ENCODE measurements at places on chromosomes 16 and 17.

DNA sequence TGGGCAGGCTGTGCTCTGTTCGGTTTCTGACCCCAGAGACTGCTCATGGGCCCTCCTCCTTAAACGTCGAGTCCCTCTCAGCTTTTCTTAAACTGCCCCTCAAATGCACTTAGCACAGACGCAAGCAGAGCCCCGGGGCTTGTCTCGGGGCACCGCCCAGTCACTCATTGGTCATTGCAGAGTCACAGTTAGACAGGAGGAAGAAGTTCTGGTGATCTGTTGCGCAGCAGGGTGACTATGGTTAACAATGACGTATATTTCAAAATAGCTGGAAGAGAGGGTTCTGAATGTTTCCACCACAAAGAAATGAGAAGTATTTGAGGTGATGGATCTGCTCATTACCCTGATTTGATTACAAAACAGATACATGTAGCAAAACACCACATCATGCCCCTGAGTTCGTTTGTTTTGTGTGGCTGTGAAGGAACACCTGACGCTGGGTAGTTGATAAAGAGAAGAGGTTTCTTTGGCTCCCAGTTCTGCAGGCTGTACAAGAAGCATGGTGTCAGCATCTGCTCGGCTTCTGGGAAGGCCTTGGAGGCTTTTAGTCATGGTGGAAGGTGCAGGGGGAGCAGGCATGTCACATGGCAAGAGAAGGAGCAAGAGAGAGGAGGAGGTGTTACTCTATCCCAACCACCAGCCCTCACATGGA lies 387.4 kb downstream of the CPPED1 start:
- no peak for DNase-seq

DNA sequence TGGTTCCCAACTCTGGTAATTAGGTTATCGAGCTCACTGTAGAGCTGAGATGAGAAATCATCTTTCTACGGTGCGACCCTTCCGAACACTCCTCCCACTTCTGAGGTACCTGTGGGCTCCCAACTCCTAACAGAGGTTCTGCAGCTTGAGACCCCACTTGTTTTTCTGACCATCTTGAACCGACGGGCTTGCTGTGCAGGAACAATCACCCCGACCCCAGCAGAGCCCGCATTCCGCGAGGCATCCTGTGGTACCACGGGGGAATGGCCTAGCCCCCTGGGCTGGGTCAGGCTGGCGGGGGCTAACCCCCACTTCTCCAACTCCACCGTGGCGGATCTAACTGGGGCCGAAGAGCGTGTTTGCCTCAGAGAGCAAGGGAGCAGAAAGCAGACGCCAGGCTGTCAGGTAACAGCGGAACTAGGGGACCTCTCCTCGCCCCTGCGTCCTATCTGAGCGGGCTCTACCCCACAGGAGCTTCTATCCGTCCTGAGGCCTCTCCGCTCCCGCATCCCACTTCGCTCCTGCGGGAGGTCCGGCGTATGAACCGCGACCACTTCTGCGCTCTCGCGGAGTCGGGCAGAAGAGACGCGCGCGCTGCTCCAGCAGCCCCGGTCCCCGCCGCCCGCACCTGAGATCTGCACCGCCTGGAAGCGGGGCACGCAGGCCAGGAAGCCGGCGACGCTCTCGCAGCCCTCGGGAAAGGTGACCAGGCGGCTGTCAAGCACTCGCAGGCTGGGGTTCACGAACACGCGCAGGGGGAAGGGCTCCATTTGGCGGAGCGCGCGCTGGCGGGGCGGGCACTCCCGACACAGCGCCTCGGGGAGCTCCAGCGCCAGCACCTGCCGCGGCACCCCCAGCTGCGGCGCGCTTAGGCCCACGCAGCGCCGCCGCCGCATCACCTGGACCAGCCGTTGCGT lies 761 bp downstream of the PDF start:
- DNase-seq: no peak

DNA sequence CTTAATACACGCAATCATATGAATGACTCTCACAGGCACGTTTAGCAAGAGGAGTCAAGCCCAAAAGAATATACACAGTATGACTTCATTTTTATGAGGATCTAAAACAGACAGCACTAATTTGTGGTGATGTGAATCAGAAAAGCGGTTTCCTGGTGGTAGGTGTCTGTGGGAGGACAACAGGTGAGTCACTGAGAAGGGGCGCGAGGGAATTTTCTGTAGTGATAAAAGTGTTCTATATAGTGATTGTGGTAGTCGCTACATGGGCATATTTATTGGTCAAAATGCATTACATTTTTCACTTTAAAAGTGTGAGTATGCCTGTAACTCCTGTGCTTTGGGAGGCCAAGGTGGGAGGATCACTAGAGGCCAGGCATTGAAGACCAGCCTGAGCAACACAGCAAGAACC lies 7.6 kb upstream of the TNRC6A start:
- no peak for DNase-seq

GRCh38 chr16:82864332-82865040 lies 237.7 kb downstream of the CDH13 start:
- DNase-seq: no peak

- no peak for DNase-seq
Observed at GRCh38 chr17:63573634-63574033, 23.4 kb downstream of the DCAF7 start.

- no peak for DNase-seq
Observed at GRCh38 chr16:88570691-88571092, 489 bp downstream of the ZC3H18 start.

- no peak for DNase-seq
Observed at GRCh38 chr16:68779891-68780290, 42.8 kb downstream of the CDH1 start.

GRCh38 chr16:47886631-47887415 lies 269.0 kb downstream of the ABCC12 start:
- no peak for DNase-seq

DNA sequence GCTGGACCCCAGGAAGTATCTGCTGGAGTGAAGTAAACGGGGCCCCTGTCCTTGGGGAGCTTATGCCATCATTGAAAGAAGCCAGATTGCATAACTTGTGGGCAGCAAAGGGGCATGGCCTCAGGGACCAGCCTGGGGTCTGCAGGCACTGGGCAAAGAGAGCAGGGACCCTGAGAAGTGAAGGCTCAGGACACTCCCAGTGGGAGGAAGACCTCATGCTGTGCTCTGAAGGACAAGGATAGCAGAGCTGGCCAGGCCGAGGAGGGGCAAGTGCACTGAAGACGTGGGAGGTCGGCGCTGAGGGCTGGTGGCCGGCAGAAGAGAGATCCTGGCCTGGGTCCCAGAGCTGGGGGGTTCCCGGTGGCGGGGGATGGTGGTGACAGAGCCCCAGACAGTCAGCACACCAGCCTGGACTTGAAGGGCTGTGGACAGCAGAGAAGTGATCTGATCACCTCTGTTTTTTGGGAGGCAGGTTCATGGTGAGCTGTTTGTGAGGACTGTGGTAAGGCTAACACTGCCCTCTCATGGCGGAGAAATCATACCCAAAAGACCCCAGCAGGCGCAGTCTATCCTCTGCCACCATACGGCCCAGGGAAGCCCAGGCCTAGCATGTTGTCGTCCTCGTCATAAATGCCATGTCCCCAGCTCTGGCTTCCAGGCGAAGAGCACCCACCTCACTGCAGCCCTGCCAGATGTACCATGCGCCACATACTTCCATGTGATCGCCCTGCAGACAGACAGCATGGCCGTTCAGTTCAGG lies 7.1 kb upstream of the CNP start:
- no peak for DNase-seq

DNA sequence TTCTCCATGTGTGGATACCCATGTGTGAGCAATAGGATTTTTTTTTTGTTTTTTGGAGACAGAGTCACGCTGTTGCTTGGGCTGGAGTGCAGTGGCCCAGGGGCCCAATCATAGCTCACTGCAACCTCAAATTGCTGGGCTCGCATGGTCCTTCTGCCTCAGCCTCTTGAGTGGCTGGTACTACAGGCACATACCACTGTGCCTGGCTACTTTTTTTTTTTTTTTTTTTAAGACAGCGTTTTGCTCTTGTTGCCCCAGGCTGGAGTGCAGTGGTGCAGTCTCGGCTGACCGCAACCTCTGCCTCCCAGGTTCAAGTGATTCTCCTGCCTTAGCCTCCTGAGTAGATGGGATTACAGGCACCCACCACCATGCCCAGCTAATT lies 16.7 kb downstream of the MGRN1 start:
- DNase-seq: no peak

DNA sequence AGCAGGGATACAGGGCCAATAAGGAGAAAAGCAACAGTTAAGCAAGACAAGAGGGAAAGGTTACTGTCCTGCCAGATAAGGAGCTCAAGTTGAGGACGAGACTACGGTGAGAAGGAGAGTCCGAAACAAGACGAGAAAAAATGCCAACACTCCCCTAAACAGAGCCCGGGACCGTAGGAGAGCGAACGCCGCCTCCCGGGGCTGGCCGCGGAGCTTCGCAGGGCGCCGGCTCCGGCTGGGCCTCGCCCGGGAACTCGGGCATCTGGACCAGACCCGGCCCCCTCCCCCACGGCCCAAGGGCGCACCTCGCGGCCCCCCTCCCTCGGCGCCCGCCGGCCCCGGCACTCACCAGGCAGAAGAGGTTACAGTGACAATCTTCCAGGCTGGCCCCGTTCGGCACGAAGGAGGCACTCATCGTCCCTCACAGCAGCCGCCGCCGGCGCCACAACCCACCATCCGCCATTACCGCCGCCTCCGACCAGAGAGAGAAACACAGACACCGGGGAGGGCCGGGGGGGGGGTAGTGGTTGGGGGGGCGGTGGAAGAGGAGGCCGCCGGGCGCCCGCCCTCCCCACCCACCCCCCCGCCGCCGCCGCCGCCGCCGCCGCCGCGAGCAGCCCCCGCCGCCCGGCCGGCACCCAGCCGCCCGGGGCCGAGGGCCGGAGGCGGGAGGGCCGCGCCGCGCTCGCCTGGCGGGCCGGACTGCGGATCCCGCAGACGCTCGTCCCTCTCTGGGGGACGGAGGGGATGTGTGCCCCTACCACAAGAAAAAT lies at the start of gene MED13:
Gene MED13, minus strand, starts transcription at position 488 of the 773 bp plus-strand sequence. Its CDS starts 73 bp downstream, at position 415.
- peak; percentile 41 for DNase-seq

GRCh38 chr16:50821586-50821985 lies 79.7 kb downstream of the CYLD start:
- DNase-seq: no peak

DNA sequence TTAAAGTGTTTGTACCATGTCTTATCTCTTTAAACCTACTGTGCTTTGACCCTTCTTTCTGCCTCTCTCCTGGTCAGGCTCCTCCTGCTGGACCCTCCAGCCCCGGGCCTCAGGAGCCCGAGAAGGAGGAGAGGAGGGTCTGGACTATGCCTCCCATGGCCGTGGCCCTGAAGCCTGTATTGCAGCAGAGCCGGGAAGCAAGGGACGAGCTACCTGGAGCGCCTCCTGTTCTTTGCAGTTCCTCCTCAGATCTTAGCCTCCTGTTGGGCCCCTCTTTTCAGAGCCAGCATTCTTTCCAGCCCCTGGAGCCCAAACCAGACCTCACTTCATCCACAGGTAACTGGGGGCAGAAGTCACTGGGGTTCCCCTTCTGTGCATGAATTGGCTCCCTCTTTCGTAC lies 13.6 kb downstream of the CNTROB start:
- no peak for DNase-seq

DNA sequence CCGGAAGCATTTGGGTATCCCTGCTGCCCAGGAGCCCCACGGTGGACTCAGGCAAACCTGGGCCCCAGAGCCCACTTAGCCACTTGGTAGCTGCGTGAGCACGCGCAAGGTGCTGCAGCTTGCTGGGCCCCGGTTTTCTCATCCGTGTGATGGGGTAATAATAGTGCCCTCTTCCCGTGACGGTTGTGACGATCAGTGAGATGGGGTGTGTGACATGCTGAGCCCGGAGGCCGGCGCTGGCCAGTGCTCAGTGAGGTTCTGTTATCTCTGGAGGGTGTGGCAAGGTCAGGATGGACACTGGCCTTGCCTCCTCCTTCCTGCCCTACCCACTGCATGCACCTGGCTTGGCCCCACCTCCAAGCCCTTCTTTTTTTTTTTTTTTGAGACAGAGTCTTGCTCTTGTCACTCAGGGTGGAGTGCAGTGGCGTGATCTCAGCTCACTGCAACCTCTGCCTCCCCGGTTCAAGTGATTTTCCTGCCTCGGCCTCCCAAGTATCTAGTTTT lies 82.6 kb downstream of the RAP1GAP2 start:
- no peak for DNase-seq

- DNase-seq: no peak
Observed at GRCh38 chr17:72611172-72611571, 481.3 kb downstream of the SLC39A11 start.

- no peak for DNase-seq
Observed at GRCh38 chr16:72277749-72278148, 105.8 kb upstream of the PMFBP1 start.

DNA sequence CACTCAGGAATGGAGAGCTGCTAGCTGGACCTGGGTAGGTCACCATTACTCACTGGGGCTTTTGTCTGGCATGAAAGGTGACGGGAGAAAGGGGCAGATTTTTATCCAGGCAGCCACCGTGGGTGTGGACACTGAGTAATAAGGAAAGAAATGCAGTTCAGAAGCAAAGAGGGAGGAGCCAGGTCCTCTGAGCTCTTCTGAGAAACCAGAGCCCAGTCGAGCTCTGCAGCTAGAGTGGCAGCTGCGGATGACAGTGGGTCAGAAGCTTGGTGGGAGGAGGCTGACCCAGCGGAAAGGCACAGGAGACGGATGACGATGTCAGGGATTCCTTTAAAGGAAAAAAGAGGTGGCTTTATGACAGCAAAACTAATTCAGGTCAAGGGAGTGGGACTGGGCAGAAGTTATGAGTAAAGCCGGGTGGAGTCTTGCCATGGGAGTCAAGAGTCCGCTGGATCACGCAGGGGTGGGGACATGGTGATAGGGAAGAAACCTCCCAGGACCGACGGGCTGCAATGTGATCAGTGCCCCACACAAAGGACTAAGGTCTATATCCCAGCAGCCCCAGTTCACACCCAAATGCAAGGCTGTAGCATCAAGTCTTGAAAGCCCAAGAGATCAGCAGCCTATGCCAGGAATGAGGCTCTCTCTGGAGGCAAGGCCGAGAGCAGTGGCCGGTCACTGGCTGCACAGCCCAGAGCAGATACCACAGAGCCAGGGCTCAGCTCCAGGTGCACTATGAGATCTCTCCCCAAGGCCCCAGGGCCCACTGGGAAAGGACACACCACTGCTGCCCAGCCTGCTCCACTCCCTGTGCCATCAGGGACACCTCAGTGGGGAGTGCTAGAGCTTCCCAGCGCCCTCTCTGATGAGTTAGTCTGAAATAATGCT lies 6.3 kb upstream of the MNT start:
- DNase-seq: no peak

DNA sequence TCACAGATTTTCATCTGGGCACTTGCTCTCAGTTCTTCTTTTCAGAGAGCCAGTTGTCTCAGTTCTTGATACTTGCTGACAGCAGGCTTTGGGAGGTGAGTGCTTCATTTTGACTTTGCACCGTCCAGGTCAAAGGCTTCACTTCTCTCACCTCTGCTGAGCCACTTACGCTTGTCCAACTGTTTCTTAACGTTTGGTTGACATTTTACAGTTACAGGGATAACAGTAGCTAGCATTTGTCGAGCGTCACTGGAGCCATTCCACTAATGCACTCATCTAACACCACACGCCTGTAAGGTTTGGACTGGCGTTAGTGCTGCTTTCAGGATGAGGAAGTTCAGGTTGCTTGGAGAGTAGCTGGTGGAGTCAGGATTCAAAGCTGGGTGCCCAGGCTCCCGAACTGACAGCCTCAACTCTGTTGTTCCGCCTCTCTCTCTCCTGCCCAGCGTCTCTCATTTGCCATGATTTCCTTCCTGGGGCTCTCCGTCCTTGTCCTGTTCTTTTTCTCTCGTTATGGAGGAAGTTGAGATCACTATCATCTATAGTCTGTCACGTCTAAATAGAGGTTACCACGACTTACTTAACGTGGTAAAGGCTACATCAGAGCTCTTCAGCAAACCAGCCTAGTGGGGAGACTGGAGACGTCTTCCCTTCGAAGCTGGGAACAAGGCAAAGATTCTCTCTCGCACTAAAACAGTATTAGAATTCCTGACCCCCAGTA lies 220.8 kb downstream of the RPTOR start:
- DNase-seq: no peak

- no peak for DNase-seq
Observed at GRCh38 chr17:4247361-4247970, 16.3 kb downstream of the ANKFY1 start.

Measured in NCI-H774 (cell line).